Skeletal muscle tissue (tissue), 5 donors: ENCODE measurements at places on chromosomes 1 and 21. TPM values are rescaled to one million over a fixed set of nuclear protein-coding genes. Genes with fewer than 3 reads are reported as not detected.

Gene RHD
- total RNA-seq = 2.1 TPM

Gene OR2L13
- not detected for total RNA-seq

Gene TNFRSF8
- 0.52 TPM for total RNA-seq

Gene LCE1F
- total RNA-seq = not detected

Gene FAM151A
- not detected for total RNA-seq

Gene SPRR1B
- not detected for total RNA-seq

Gene S100A6
- total RNA-seq = 203 TPM

Gene CELA2B
- total RNA-seq = 1.6 TPM

Gene CENPF
- 4.7 TPM for total RNA-seq

Gene TGFB2
- 50.6 TPM for total RNA-seq

Gene GPR37L1
- total RNA-seq = under 0.01 TPM

Gene MAPKAPK2
- 26.6 TPM for total RNA-seq

Gene SPATA1
- 1.0 TPM for total RNA-seq

Gene SHISAL2A
- 0.52 TPM for total RNA-seq

Gene TRPM2
- 1.6 TPM for total RNA-seq

Gene ADCY10
- total RNA-seq = under 0.01 TPM

Gene RASAL2
- total RNA-seq = 8.4 TPM

Gene GJA8
- not detected for total RNA-seq

Gene IL20
- total RNA-seq = not detected

Gene ITSN1
- total RNA-seq = 21.4 TPM

Gene SELP
- 0.52 TPM for total RNA-seq

Gene OR2L5
- not detected for total RNA-seq

Gene GPR89A
- total RNA-seq = 24.5 TPM

Gene ZBTB48
- total RNA-seq = 10.4 TPM

Gene ACBD3
- total RNA-seq = 41.2 TPM

Gene CTSS
- 29.2 TPM for total RNA-seq
